ENCODE measurements at places on chromosomes 16 and 17.

DNA sequence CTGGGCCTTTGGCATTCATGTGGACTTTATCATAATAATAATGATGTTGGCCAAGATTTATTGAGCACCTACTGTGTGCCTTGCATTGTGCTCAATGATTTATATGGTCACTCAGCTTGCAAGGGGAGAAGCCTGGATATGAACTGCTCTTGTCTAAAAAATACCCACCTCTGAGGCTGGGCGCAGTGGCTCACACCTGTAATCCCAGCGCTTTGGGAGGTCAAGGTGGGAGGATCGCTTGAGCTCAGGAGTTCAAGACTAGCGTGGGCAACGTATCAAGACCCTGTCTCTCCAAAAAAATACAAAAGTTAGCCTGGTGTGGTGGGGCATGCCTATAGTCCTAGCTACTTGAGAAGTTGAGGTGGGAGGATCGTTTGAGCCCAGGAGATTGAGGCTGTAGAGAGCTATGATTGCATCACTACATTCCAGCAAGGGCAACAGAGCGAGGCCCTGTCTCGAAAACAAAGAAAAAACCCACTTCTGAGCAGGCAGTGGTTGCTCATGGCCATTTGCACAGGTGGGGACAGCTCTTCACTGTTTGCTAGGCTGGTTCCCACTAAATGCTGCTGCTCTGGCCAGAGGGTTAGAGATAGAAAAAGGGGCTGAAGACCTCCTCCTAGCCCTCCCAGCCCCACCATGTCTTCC is 4.3 kb upstream of the ADGRG1 start:
- no peak for DNase-seq

DNA sequence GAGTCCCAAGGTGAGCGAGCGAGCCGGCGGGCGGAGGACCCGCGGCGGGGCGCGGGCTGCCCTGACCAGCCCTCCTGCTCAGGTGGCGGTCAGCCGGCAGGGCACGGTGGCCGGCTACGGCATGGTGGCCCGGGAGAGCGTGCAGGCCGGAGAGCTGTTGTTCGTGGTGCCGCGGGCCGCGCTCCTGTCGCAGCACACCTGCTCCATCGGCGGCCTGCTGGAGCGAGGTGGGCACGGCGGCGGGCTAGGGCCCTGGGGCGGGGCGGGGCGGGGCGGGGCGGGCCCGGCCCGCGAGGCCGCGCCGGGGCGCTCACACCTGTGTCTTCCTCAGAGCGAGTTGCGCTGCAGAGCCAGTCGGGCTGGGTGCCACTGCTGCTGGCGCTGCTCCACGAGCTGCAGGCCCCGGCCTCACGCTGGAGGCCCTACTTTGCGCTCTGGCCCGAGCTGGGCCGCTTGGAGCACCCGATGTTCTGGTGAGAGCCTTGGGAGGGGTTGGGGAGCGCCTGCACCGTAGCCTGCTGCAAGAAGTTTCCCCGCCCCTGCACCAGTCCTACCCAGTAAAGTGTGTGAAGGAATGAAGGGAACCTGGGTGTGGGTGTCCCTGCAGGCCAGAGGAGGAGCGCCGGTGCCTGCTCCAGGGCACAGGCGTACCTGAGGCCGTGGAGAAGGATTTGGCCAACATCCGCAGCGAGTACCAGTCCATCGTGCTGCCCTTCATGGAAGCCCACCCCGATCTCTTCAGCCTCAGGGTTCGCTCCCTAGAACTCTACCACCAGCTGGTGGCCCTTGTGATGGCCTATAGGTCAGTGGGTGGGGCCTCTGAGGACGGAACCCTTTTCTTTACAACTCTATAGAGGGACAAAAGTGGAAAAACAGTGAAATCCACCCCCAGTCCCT is 802 bp downstream of the SETD6 start:
- no peak for DNase-seq

DNA sequence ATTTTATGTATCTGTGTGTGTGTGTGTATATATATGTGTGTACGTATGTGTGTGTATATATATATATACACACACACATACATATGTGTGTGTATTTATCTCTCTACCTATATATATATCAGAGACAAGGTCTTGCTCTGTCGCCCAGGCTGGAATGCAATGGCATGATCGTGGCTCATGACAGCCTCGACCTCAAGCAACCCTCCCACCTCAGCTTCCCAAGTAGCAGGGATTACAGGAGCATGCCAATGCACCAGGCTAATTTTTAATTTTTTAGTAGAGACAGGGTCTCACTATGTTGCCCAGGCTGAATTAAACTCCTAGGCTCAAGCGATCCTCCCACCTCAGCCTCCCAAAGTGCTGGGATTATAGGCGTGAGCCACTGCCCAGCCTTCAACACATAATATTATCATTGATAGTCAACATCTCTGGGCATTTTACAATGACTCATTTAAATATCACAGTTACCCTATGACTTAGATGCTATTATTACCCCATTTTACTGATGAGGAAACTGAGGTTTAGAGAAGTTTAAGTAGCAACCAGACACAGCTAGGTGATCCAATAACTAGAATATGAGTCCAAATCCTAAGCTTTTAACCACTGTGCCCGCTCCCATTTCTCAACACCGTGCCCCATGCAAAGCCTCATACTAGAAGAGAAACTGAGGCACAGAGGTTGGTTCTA is 24.3 kb downstream of the G6PC3 start:
- no peak for DNase-seq

GRCh38 chr17:79861413-79862216 is 22.4 kb upstream of the CBX4 start:
- DNase-seq: no peak

Measured in stimulated activated CD4-positive, alpha-beta T cell treated with anti-CD3 and anti-CD28 coated beads, Interleukin-4, amount 100 ng/mL, for 48 hours (primary cell).